ENCODE measurements at places on chromosomes 3 and 15.

- no peak for DNase-seq
Observed at GRCh38 chr3:85589145-85589544, 630.4 kb downstream of the CADM2 start.

DNA sequence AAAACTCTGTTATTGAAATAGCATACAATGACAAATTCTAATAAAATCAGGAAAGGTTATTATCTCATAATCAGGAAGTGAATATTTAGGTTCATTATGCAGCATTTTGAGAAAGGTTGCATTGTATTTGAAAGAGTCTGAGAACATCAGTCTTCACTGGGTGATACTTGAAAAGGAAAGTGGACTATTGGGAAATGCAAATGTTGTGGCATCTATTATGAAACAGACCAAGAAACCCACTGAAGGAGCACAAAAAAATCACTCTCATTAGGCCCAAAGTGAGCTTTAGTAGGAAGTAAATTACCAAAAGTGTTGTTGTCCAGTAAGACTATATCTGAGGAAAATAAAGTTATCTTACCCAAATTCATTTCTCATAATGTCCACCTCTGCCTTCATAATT lies 90.8 kb downstream of the ZPLD1 start:
- no peak for DNase-seq

DNA sequence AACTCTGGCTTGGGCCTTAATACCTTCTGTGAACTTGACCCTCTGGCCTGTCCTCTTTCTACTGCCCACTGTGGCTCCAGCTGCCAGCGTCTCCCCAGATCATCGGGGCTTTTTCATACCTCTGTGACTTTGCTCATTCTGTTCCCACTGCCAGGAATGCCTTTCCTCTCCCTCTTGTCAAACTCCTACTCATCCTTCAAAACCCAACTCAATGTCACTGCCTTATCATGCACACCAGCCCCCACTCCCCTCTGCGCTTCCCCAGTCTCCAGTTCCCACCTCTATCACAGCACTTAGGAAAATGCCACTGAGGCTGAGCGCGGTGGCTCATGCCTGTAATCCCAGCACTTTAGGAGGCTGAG lies 4.9 kb downstream of the ANPEP start:
- no peak for DNase-seq

DNA sequence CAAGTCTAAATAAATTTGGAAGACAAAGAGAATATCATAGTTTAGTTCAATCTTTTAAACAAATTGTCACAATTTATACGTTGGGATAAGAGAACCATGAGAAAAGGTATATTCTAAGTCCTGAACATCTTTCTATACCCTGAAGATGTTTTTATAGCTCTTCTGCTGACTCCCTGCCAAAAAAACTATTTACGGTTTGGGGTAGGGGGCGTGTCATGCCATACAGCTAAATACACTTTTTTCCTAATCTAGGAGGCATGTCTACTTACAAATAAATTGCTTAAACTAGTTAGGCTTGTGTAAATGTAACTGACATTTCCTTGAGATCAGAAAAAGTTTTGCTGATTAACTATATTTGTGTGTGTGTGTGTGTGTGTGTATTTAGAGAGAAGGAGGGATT lies 163.3 kb downstream of the PGPEP1L start:
- DNase-seq, result no peak

- no peak for DNase-seq
Observed at GRCh38 chr3:24270744-24271143, 223.9 kb downstream of the THRB start.

GRCh38 chr3:32592696-32593353 lies 22.2 kb upstream of the DYNC1LI1 start:
- no peak for DNase-seq

- no peak for DNase-seq
Observed at GRCh38 chr3:107523289-107523538, 452 bp downstream of the BBX start.

- peak; percentile 27 for DNase-seq
Observed at GRCh38 chr3:43014241-43014640, 35.1 kb downstream of the GASK1A start.

- no peak for DNase-seq
Observed at GRCh38 chr15:73572296-73572695, 60.9 kb downstream of the NPTN start.

- DNase-seq, result no peak
Observed at GRCh38 chr15:91975241-91975978, 121.9 kb downstream of the SLCO3A1 start.

GRCh38 chr15:33955945-33956344 lies 12.4 kb upstream of the CHRM5 start:
- DNase-seq, result no peak

- DNase-seq, result no peak
Observed at GRCh38 chr3:169602482-169602881, 61.0 kb downstream of the MECOM start.

DNA sequence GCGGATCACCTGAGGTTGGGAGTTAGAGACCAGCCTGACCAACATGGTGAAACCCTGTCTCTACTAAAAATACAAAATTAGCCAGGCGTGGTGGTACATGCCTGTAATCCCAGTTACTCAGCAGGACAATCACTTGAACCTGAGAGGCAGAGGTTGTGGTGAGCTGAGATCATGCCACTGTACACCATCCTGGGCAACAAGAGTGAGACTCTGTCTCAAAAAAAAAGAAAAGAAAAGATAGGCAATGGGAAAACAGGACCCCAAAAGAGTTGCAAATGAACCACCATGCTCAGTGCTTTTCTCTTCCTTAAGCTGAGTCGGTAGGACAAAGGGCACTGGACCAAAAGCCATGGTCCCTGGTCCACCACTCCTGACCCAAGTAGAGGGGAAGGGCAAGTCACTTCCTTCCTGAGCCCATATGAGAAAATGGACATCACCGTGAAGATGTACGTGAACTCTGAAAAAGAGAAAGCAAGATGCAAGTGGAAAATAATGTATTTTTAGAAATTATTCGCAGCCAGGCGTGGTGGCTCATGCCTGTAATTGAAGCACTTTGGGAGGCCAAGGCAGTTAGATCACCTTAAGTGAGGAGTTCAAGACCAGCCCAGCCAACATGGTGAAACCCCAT lies 2.6 kb downstream of the ITGB5 start:
- no peak for DNase-seq

- DNase-seq, result no peak
Observed at GRCh38 chr3:88758676-88759075, 348.7 kb upstream of the EPHA3 start.

- no peak for DNase-seq
Observed at GRCh38 chr3:169269005-169269404, 394.5 kb downstream of the MECOM start.

DNA sequence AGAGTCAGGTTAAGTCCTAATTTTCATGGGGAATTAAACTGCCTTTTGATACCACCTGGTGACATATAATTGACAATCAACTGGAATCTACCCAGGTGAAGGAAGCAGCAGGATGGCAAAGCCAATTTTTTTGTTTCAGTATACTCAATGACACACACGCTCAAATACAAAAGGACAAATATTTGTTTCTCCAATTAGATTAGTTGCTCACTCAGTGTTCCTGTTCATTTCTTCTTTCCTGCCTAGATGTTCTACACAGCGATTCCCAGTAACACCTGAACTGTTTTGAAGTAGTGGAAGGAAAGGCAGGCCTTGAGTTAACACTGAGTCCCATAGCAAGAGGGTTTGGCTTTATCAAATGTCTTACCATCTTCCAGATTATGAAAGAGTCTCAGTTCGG lies 157.5 kb downstream of the PDZRN3 start:
- no peak for DNase-seq

DNA sequence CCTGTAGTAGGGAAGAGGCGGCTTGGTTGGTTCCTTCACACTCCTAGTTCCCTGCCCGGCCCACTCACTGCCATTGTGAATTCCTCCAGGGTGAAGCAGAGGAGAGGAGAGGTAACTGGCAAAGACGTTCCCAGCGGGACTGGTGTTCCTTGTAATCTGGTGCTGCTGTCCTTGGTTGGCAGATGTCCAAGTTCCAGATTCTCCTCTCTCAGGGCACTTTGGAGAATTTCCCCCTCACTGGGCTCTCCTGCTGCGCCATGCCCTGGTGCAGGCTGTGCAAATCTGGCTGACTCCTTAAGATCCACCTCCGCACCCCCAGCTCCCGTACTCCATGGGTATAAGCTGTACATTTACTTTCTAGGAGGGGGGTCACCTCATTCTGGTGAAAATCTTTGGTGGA lies 37.3 kb downstream of the THSD4 start:
- DNase-seq, result no peak

DNA sequence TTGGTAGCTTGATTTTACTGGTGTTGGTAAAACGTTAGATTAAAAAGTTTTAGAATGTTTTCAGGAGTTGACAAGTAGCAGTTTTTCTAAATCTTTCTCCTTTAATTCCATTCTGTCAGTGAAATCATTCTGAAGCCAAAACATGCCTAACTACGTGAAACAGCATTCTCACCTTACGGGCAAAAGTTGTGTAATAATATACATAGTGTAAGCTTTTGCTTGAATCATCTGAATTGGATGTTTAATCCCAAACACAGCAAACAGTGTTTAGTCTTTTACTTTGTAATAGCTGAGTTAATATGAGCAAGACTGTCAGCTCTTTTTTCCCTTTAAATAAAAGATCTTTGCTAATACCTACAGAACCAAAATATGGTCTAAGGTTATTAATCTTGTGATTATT lies 100.6 kb downstream of the CYP19A1 start:
- no peak for DNase-seq

- DNase-seq, result no peak
Observed at GRCh38 chr3:105345156-105345555, 21.6 kb upstream of the ALCAM start.

GRCh38 chr15:65824941-65825544 lies 33.0 kb upstream of the DENND4A start:
- no peak for DNase-seq

GRCh38 chr15:63156755-63157117 lies 541 bp downstream of the RPS27L start:
- no peak for DNase-seq

GRCh38 chr3:105837143-105837740 lies 31.6 kb downstream of the CBLB start:
- DNase-seq, result no peak

DNA sequence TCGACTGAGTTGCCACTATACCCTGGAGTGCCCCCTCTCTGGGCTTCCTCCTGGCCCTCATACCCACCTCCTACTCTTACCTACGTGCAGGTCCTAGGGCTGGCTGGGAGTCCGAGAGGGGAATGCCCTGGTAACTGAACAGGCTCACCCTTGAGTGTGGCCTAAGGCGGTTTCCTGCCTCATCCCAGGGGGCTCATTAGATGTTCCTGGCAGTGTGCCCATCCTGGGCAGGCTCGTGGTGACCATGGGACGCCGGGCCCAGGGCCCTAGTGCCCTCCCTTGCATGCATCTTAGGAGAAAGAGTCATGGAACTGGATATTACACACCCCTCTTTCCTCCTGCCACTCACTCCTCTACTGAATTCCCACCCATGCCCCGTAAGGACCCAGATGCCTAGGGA lies 2.8 kb downstream of the SEMA4B start:
- DNase-seq, result no peak

- DNase-seq, result no peak
Observed at GRCh38 chr15:81514725-81515124, 140.7 kb upstream of the TMC3 start.

DNA sequence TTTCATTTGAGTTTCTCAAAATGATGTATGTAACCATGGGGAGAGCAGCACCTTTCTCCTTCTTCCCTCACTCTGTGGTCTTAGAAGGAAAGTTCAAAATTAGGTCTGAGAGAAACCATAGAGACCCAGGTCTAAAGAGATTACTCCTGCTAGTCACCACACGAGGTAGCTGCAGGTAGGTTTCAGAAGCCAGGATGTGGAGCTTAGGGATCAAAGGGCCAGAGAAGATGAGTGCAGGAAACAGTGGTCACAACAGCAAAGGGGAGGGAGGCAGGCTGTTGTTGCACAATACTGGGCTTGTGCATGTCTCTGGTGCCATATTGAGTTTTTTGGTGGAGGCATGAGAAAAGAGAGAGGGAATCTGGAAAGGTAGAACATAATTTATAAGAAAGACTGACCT lies 583.6 kb downstream of the AGBL1 start:
- no peak for DNase-seq

DNA sequence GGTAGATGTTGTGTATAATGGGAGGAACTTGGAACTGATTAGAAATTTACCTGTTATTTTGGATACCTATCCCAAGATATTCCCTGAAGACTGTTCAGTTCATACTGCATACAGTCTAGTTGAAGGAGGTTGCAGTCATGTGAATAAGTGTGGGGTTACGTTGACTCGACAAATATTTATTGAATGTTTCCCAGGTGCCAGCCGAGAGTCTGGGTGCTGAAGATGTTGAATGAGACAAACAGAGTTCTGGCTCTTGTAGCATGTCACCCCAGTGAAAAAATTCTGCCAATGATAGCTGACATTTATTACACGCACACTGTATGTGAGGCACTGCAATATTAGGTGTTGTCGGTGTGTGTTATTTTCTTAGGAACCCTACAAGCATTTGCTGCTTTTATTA lies 176.0 kb downstream of the KCNMB2 start:
- DNase-seq, result no peak

DNA sequence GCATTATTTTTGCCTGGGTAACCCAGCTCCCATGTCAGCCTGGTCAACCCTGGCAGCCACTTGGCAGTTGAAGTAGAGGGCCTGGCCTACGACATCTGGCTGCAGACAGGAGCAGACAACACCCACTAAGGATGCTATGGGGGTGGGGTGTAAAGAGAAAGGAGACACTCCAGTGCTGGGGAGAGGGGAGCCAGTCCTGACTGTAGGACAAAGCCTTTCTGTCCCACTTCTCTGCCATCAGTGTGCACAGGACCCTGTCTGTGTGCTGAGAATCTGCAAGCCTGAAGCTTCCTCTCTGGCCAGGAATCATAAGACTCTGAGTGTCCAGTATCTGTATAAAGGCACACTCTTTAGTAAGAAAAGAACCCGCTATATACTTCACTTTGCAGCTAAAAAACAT lies 96.3 kb upstream of the CHRM5 start:
- DNase-seq, result no peak

DNA sequence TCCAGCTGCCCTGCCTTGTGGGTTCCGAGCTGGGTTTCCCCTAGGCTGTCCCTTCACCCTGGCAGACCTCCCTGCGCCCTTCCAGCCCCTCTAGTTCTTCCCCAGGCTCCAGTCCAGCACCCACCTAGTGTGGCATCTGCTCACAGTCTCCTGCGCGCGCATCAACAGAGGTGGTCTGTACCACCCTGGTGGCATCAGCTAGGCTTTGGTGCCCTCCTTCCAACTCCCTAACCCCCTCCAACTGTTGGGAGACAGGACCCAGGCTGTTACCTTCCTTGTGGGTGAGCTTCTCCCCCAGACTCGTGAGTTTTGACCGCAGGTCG lies 8.0 kb downstream of the CALML4 start:
- no peak for DNase-seq
